Retina (tissue), 1 donor: ENCODE measurements at places on chromosomes 3 and 15.

GRCh38 chr3:196531418-196531817 lies 16.3 kb upstream of the SMCO1 start:
- DNase-seq = no peak

GRCh38 chr15:41558400-41559238 lies at the start of gene TYRO3:
Gene TYRO3 (plus strand): TSS chr15:41559212. CDS start chr15:41559258, 46 bp downstream.
- peak; percentile 12 for DNase-seq

DNA sequence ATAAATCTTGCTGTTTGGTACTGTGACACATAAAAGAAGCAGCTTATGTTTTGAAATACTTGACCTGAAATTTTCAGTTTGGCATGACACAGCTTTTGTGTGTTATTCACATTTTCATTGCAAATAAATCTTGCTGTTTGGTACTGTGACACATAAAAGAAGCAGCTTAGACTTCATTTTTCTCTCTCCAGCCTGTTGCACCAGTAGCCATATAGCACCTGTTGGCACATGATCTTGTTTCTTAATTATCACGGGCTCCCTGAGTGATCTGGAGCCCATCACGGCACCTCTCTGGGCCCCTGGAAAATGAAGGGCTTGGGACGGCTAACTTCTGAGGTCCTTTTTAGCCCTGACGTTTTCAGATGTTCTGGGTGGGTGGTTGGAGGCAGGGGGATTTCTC lies 77.4 kb upstream of the SLCO3A1 start:
- no peak for DNase-seq

DNA sequence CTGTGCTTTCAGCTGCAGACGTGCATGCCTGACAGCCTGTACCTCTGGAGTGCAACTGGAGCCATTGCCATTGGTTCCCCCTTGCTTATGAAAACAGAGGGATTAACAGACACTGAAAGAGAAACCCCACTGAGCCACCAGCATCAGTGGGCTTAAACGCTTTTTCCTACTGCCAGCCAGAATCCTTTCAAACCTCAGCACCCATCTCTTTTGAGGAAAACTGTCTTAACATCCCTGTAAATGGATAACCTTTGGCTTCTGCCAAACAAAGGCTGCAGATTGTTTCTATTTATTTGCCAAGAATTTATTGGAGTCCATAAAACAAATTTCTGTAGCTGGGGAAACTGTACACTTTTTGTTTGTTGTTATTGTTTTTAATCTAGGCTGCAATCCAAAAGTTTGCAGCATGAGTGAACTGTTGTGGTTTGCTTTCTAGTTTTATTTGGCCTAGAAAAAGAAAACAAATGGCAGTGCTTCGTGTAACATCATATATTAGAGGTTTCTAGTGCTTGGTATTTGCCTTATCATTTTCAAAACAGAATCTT lies 369.2 kb upstream of the IL12A start:
- DNase-seq = peak; percentile 39

- no peak for DNase-seq
These were observed 6.1 kb downstream of the VWA5B2 start for GRCh38 chr3:184235381-184236032.

DNA sequence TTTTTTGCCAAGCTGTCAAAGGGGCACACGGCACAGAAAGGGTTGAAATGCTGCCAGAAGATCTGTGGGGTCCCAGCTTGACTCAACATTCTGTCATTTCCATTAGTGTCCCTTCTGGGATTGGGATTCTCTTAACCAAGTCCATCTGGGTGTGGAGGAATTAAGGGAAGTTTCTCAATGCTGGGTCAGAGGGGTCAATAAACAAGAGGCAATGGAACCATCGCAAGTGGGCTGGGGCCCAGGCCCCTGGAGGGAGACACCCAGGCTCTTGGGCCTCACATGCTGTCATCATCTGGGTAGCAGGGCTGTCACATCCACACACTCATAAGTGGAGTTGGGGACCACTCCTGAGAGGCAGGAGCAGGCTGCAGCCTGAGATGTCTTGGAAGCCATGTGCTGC lies 8.1 kb upstream of the APOD start:
- no peak for DNase-seq

DNA sequence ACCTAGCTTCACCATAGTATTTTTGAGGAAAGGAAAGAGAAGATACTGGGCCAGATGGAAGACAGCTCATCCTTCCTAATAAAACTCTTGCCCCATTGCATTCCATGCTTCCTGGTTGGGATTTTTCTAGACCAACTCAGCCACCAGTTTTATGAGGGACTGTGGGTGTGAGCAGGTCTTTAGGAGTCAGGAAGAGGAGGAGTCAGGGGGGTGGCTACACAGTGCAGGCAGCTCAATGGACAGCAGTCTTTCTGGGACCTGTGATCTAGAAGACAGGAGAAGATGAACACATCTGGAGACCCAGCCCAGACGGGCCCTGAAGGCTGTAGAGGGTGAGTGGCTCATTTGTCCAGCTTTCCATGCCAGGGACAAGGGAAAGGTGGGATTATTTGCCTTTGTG lies at the start of gene NOX5:
NOX5 (plus strand) TSS at position 242 of the 400 bp plus-strand sequence; CDS start at position 283, 41 bp downstream.
- DNase-seq = no peak

DNA sequence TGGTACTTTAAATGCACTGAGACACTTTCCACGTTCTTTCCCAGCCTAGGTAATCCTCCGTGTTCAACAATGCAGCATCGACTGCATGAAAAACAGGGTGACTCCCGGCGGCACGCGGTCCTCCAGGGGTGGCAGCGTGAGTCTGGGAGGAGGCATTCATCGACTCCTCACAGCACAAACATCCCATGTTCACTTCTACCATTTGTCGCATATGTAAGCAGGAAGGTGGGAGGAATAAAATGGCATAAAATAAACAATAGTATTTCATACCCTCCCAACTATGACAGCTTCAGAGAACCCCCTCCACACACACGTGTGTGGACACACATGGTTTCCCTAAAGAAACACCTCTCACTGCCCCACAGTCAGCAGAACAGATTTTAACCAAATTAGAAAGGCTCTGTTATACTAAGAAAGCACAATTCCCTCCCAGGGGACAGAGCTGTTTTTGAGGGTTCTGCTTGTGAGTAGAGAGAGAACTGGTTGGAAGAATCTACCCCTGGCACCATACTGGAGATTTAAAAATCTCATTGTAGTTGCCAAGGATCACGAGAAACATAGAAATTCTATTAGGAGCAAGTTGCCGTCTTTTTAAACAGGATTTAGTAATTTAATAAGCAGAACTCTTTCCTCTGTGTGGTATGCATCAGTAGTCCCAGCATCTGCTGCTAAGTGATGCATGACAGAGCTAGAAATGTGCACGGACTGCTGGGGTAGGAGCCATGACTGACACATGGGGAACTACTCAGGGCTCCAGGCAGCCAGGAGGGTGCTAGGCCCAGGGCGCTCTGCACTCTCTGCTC lies 6.0 kb downstream of the FAM43A start:
- peak; percentile 69 for DNase-seq

- no peak for DNase-seq
These were observed 8.7 kb upstream of the SLC7A14 start for GRCh38 chr3:170594528-170594927.

- no peak for DNase-seq
These were observed 34.0 kb upstream of the ICE2 start for GRCh38 chr15:60512937-60513336.

DNA sequence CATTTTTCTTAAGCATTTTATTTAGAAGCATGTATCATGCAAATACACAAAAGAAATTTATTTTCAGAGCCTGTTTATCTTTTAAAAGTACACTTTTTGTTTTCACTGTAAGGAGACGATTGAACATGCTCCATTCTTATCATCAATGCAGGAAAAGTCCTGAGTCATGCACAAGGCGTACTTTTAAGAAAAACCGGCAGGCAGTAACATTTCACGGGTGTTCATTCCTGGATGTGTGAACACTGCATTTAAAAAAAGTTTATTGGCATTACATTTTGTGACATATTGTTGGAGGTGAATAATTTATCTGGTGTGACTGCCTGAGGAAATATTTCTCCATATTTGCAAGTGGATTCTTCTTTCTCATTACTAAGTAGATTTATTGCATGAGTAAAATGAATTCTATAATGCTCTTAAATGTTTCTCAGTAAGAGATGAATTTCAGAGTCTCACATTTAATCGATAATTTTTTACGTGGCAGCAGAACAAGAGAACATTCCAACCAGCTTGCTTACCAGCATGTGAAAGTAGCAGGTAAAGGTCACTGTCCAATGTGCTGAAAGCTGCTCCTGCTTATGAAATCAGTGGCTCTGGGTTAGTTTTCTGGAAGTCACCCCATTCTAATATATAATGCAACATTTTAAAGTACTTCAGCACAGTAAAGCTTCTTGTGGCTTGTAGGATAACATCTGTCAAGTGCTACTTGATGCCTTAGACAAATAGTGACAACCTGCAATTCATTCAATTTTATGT lies 87.0 kb downstream of the SV2B start:
- no peak for DNase-seq

- peak; percentile 87 for DNase-seq
These were observed at the start of gene RYR3 for GRCh38 chr15:33310481-33311311. Gene RYR3 (plus strand): TSS chr15:33310967. CDS start chr15:33311046, 79 bp downstream.

DNA sequence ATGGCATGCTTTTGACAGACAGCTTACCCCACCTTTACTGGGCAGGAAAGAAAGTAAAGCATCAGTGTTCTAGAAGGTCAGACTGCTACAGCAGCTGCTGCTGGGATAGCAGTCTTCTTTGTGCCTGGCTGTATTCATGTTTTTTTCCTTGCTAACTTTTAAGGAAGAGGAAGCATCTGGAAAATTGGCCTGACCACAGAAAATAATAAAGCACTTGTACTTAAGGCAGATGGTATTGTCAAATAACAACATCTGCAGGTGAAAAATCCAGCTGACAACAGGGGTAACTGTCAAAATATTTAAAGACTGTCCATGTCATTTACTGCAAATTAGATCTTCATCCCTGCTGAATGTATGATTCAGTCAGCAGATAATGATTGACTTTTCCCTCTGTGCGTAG lies 229.0 kb downstream of the OXSM start:
- no peak for DNase-seq

- no peak for DNase-seq
These were observed 12.4 kb downstream of the USP4 start for GRCh38 chr3:49327485-49327884.

GRCh38 chr15:43249236-43249635 lies 17.5 kb downstream of the TGM5 start:
- no peak for DNase-seq

DNA sequence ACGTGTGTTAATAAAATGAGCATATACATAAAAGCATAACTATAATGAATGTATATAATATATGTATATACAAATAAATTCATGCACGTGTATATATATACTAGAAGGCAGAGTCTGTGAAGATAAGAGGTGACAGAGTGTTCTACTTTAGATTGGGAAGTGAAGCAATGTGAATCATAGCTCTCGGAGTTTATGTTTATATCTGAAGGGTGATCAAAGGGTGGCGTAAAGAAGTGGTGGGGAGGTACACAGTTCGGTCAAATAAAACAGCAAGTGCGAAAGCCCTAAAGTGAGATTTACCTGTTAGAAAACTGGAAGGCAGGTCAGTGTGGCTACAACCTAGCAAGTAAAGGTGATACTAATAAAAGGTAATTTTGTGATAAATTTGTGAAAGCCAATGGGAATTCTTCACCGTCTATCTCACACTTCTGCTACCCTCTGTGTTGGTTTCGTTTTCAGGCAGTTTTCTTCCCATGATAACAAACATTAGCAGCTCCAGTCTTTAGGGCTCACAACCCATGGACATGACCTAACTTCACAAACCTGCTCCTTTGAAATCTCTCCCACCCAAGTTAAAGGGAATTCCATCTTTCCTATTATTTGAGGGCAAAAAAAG lies 46.7 kb upstream of the BCHE start:
- DNase-seq = no peak

GRCh38 chr3:71041371-71041770 lies 542.2 kb downstream of the FOXP1 start:
- DNase-seq = no peak

DNA sequence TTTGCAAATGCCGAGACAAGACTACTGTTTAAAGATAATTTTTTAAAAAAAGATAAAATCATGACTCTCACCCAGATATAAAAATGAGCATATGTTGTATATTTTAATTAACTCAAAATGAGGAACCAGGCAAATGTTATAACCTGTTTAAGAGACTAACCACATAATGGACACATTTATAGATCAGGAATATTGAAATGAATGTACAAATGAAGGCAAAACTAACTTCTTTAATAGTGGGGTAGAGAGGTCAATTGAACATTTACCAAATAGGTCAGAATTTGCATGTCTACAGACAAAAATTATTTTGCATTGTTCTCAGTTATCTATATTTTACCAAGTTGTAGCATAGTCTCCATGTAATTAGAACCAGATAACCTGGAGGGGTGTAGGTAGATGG lies 134.3 kb upstream of the PFN2 start:
- no peak for DNase-seq

- DNase-seq = no peak
These were observed 32.2 kb upstream of the LRTM1 start for GRCh38 chr3:54960082-54960481.

DNA sequence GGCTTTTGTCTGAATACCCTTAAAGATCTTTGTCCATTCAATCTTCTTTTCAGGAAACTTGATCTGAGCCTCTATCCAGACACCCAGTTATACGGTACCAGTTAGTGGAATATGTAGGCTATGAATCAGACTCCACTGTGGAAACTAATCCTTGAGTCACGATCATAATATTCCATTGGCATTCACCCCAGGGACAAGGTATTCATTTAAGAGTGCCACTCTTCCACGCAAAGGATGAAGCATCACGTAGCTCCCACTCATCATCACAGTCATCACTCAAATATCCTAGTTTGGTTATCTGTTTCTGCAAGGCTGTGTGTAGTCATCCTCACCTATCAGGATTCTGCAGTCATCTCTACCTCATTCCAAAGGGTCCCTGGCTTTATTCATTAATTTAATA lies 85.6 kb downstream of the NEDD4 start:
- no peak for DNase-seq

- no peak for DNase-seq
These were observed 348.9 kb upstream of the EPHA6 start for GRCh38 chr3:96465521-96465920.

DNA sequence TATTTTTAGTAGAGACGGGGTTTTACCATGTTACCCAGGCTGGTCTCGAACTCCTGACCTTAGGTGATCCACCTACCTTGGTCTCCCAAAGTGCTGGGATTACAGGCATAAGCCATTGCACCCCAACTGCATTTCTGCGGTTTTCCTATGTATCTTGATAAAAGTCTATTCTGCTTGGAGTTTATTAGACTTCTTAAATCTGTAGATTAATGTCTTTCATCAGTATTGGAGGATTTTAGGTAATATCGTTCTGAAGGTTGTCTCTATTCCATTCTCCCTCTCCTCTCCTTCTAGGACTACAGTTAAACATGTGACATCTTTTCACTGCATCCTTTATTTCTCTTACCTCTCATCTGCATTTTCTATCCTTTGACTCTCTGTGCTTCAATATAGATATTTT lies 46.3 kb upstream of the GCNT3 start:
- no peak for DNase-seq

DNA sequence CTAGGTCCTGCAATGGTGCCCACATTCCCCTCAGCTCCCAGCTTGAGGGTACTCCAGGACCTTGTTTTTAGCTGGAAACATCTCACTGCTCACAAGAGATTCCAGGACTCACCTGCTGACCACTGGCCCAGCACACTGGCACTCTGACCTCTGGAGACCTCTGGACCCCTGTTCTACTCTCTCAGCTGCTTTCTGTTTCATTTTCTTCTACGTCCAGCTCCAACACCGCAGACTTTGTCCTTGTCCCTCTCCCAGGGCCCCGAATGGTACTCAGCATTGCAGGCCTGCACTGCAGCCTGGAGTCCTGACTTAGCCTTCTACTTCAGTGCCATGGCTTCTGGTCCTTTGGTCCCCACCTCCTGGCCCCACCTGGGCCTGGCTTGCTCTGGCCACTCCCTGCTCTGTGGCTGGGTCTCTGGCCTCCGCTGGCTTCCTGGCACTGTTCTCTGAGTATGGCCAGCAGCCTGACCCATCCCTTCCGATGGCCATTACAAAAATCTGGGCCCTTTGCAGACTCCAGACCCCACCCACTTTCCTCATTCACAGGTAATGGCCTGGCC lies 27.9 kb downstream of the KY start:
- no peak for DNase-seq
